ENCODE measurements at places on chromosomes 12 and 14.

DNA sequence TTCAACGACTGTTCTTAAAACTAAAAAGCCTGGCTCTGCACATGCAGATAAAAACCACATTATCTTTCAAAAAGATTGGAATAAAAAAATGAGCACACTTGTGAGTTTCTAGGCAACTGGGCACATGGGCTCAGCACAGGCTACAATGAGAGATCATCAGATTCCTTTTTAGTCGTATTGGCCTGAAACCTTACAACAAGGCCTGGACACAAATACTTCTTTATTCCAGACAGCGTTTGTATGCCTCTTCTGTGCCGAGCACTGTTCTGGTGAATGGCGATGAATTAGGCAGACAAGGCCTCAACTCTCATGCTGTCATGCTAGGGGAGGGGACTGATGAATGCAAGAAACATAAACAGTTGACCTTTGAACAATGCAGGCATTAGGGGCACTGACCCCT, 463.0 kb downstream of the AACS start:
- no peak for DNase-seq

- no peak for DNase-seq
Observed at GRCh38 chr14:31122921-31123320, 84.7 kb downstream of the HECTD1 start.

DNA sequence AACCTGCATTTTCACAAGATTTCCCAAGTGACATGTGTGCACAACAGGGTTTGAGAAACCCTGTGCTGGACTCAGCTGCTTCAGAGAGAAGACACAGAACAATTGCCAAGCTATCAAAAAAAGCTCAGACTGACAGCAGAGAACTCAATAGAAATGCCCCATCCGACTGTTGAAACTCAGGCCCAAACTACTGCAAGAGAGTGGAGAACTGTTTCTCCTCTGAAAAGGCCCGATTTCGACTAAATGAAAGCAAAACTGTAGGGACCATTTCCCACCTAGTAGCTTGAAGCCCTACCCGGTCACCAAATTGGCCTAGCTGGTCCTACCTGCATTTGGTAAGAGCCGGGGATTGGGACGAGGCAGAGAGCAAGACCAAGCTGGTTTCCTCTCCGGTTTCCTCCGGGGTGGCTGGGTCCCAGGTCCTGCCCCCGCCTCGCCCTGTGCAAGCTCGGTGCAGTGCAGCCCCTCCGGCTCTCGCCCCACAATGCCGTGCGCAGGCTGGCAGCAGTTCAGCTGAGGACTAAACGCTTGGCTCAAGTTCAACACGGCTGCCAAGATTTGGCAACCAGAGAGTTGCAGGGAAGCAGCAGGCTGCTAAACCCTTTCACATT, 1180.6 kb downstream of the VRK1 start:
- peak; percentile 81 for DNase-seq

DNA sequence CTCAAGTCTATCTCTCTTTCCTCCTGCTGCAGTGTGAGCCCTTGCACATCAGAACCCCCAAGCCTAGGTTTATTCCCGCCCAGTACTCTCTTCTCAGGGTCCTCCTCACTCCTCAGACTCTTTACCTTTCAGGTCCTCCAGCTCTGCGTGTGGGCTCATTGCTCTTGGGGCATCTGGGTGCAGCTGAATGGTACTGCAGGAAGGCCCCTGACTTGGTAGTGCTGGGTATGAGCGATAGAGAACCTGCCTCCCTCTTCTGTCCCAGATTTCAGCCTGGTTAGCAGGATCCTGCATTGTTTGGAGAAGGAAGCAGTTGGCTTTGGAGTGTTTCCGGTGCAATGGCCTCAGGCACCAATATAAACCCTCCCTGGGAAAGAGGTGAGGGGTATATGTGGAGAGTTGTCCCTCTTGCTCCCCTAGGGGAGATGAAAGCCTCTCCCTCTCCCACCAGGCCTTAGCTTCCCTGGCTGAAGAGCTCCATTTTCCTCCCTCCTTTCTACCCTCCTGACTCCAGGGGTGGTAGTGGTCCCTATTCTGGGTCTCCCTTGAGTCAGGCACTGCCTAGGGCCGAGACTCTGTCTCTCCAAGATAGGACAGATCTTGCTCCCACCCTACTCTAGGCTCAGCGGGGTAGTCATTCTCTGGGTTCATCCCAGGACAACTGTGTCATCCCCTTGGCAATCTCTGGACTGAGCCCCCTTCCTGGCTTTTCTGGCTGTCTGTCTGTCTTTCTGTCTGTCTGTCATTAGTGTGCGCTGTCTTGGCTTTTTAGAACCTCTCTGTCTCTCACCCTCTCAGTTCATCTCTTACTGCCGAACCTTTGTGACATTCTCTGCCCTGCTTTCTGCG, 3.8 kb downstream of the LRP1 start:
- DNase-seq = no peak

GRCh38 chr14:51979088-51979709, 10.1 kb upstream of the RTRAF start:
- DNase-seq = peak; percentile 82

DNA sequence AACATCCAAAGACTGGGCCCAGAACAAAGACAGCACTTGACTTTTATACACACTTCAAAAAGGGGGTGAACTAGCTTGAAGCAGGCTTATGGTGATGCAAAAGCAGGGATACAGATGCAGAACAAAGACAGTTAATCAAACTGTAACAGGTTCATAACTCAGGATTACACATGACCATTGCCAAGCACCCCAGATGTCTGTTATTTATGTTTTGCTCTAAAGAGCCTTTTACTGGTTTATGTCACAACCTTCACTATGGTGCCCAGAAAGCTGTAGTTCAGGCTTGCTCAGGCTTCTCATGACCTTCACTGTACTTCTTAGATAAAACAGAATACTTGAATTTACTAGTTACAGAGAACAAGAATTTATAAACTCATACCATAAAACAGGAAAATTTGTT, 31.7 kb upstream of the SLC38A4 start:
- peak; percentile 23 for DNase-seq
